ENCODE measurements at places on chromosomes 2 and 18.

GRCh38 chr2:69065735-69066336, 52.9 kb downstream of the ANTXR1 start:
- DNase-seq, result no peak

- DNase-seq, result no peak
Measured at GRCh38 chr2:230958820-230959756, 34.0 kb upstream of the GPR55 start.

DNA sequence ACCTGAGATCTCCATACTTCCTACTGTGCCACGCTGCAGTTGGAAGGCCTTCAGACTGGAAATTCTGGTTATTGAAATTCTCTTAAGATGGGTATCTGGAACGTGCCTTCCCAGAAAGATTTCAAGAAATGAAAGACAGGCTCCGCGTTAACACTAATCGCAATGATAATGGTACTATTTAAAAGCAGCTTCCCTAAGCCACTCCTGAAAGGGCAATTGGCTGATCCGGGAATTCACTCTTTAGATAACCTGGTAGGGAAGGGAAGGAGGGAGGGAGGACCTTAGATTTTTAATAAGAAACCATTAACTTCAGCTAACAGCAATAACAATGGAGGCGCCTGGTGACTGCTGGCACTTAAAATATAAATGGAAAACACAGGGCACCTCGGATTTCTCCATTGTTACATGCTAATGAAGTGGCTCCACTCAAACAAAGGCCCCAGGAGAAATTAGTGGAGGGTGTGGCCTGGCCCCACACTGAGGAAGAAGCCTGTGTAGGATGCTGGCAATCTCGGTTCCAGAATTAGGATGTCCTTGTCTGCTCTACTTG, 22.5 kb upstream of the MTA3 start:
- no peak for DNase-seq

- no peak for DNase-seq
Measured at GRCh38 chr2:228509021-228509420, 327.5 kb upstream of the SPHKAP start.

DNA sequence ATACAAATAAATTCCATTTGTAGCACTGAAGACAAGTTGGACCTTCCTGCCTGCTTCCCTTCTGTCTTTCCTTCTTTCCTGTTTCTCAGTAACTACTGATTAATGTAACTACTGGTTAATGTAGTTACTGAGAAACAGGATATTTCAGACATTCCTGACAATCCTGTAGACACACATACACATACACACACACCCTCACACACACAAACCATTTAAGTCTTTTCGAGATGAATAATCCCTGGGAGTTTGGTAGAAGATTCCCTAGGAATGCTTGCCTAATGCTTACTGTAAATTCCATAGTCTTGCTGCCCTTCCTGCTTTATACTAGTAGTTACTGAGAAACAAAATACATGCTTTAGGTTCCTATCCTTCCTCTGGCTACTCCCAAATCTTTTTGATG, 83.9 kb downstream of the PIK3C3 start:
- peak; percentile 93 for DNase-seq

DNA sequence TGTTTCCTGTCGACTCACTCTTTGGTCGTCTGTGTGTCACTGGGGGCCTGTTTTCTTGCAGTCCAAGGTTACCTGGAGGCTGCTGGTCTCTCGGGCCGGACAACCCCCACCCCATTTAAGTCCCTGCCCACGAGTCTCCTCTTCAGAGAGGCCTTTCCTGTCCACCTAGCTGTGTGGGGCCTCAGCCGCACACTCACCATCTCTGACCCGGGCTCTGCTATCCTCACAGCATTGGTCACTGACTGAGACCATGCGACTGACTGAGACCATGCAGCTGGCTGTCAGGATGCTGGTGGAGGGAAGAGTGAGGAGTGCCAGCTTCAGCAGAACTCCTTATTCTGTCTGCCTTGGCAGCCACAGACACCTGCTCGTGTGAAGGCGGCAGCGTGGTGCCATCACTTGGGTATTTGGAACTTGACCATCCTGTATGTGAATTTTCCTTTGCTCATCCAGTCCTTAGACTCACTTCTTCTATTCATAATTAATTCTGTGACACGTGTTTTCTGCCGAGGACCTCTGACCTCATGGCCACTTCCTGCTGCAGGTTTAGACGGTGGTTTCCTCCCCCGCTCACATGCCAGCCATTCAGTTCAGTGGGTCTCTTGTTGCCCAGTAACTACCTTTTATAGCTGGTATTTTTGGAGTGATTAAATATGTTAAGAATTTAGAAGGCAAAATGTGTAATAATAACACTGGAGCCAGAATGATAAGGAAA, 47.5 kb upstream of the ASB1 start:
- DNase-seq, result peak; percentile 23

Measured in ACHN (cell line).